WTC11 (cell line): ENCODE measurements at places on chromosomes 2 and 18.

DNA sequence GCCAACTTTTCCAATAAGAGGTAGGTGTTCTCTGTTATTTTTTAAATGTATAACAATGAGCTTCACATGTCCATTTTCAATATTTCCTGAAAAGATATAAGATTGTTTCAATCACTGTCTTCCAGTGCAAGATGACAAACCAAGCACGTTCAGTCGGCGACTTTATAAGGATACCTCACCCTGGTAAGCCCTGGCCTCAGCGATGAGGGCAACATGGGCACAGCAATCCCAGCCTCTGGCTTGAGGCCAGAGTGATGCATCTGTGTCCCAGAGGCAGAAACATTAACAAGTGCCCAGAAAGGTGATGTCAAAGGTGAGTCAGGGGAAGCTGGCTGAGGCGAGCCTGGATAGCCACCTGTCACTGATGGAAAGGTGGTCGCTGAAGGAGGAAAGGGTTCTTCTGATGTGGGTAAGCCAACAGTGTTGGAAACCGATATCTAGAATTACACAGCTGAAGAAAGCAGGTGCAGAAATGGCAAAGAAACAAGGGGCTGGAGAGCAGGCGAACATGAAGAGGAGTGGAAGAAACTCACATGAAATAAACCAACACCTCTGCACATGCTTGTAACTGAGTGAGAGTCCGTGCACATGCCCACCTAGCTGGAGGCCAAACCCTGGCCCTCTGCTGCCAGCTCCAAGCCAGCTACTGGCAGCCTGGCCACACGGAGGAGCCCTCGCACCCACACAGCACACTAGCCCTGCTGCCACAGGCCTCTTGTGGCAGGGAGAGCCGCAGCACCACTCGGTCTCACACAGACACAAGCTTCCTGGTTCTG is 65.5 kb downstream of the FBXO15 start:
- peak; percentile 74 for DNase-seq

- DNase-seq, result no peak
Observed at GRCh38 chr2:205773989-205774388, 91.7 kb downstream of the NRP2 start.

- DNase-seq, result no peak
Observed at GRCh38 chr2:101121174-101121573, 30.0 kb downstream of the TBC1D8 start.

- DNase-seq, result no peak
Observed at GRCh38 chr2:218328294-218328693, 28.4 kb upstream of the CATIP start.

GRCh38 chr18:56890632-56891031 is 239.5 kb downstream of the WDR7 start:
- DNase-seq, result no peak

GRCh38 chr18:27363872-27364271 is 178.8 kb upstream of the CHST9 start:
- no peak for DNase-seq

DNA sequence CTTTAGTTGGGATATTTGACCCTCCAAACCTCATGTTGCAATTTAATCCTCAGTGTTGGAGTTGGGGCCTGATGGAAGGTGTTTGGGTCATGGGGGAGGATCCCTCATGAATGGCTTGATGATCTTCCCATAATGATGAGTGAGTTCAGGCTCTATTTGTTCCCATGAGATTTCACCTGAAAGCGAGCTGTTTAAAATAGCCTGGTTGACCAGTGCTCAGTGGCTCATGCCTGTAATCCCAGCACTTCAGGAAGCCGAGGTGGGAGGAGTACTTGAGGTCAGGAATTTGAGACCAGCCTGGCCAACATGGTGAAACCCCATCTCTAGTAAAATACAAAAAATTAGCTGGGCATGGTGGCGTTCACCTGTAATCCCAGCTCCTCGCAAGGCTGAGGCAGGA is 14.9 kb upstream of the PSME4 start:
- no peak for DNase-seq

DNA sequence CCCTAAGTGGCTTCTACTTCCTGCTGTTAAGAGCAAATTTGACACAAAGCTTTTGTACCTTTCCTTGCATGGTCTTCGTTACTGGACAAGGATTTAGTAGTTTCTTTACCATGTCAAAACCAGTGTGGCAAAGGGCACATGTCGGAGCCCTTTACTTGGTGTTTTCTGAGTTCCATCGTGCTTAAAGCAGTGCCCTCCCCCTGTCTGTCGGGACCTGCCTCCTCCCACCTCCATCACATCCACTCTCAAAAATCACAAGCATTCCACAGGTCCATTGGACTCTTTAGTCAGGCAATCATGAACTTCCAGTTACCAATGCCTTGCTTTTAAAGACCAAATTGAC is 763 bp downstream of the CCDC141 start:
- no peak for DNase-seq

- no peak for DNase-seq
Observed at GRCh38 chr18:58104096-58104495, 60.1 kb downstream of the NEDD4L start.

DNA sequence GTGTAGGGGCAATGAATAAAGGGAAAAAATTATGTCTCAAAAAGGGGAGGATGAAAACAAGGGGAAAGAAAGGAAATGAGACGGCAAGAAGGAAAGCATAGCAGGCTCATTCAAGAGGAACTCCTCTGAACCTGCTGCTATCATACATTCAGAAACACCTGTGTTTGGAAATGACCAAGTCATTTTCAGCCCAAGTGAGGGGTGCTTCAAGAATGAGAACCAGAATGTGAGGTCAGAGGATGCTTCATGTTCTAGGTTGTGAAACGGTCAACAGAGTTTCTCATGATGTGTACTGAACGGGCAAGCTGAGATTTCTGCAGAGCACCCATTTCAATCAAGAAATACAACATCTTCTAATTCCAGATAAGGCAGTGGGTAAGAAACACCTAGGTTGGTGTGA is 1367.2 kb upstream of the CELF4 start:
- no peak for DNase-seq

GRCh38 chr2:69701100-69701945 is 40.6 kb upstream of the ANXA4 start:
- no peak for DNase-seq

DNA sequence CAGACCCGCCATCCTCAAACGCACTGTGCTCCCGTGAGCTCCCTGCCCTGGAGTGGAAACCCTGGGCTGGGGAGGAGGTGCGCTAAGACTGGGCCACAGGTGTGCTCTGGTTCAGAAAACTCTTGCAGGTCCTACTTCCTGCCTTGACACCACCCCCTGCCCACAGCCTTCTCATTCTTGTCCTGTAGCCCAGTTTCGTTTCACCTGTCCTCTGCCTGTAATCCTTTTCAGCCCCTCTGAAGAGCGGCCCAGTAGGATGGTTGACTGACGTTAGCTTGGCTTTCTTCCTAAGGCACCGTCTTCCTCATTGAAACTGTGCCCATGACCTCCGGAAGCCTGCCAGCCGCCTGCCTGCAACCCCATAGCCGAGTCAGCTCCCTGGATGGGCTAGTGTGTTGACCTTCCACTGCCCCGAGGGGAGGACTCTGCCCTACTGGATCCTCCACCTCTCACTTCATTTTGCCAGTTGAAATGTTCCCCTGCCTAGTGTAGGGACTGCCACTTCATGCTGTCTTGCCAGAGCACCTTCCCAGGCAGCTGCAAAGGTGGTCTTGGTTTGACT is 116.9 kb downstream of the AGAP1 start:
- DNase-seq, result no peak

- DNase-seq, result peak; percentile 92
Observed at GRCh38 chr2:44802777-44803424, 138.6 kb upstream of the SIX3 start.

- DNase-seq, result no peak
Observed at GRCh38 chr18:36315736-36316135, 18.2 kb downstream of the FHOD3 start.

- DNase-seq, result no peak
Observed at GRCh38 chr2:46977899-46978298, 62.3 kb upstream of the MCFD2 start.

- DNase-seq, result no peak
Observed at GRCh38 chr2:45382744-45383143, 228.3 kb downstream of the SRBD1 start.

GRCh38 chr18:38602341-38602740 is 1036.7 kb upstream of the CELF4 start:
- DNase-seq, result no peak

DNA sequence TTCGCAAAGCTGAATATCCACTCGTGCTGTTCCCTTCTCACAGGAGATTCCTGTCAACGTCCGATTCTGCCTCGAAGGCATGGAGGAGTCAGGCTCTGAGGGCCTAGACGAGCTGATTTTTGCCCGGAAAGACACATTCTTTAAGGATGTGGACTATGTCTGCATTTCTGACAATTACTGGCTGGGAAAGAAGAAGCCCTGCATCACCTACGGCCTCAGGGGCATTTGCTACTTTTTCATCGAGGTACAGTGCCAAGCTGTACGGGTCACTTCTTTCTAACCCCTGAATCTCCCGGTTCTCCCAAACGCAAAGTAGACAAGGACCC is 14.6 kb downstream of the CNDP2 start:
- DNase-seq, result no peak

GRCh38 chr2:180359522-180360282 is 352.6 kb upstream of the CWC22 start:
- DNase-seq, result no peak

DNA sequence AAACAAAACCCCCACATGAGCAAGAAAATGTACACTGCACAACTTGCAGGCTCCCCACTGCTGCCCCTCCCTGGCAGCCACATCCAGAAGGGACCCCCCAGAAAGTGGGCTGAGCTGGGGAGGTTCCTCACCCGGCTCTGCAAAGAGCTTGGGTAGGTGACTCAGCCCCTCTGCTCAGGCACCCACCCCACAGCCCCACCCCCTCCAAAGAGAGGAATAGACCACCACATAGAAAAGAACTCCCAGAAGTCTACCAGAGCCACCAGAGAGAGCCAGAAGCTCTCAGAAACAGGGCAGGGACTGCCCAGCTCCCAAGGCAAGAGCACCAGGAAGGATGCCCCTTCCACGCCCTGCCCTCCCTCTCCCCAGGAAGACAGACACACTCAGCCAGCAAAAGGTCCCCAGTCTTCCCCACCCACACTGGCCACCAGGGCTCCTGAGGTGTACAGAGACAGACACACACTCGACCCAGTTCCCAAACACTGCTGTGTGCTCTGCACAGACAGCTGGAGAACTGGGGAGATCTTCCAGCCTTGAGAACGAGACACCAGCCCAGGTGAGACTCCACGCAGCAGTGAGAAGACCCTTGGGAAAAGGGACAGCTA is 28.2 kb downstream of the BIN1 start:
- DNase-seq, result no peak

- no peak for DNase-seq
Observed at GRCh38 chr2:117723483-117723882, 91.0 kb upstream of the DDX18 start.

DNA sequence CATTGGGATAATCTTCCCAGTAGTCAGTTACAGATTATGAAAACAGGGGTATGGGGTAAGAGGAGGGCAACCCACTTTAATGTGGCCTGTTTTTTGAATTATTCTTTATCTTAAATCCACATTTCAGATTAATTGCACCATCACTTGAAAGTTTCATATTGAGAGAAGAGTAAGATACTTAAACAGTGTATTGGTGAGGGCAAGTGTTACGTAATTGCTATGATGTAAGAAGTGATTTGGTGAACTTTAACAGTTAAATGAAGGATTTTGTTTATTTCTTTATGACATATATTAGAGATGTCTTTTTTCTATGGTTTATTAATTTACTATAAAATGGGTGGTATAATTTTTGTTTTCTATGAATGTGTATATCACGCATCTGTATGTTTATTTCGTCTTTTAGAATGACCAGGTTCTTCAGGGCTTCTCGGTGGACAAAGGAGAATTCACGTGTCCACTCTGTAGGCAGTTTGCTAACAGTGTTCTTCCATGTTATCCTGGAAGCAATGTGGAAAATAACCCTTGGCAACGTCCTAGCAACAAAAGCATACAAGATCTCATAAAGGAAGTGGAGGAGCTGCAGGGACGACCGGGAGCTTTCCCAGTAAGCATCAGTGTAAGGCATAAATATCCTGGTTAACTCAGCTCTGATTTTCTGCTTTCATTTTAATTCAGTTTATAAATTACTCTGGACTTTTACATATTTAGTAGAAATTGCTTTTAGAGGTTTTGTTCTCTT is 171.2 kb upstream of the MYO3B start:
- DNase-seq, result no peak

- no peak for DNase-seq
Observed at GRCh38 chr18:6215888-6216287, 198.8 kb downstream of the L3MBTL4 start.

DNA sequence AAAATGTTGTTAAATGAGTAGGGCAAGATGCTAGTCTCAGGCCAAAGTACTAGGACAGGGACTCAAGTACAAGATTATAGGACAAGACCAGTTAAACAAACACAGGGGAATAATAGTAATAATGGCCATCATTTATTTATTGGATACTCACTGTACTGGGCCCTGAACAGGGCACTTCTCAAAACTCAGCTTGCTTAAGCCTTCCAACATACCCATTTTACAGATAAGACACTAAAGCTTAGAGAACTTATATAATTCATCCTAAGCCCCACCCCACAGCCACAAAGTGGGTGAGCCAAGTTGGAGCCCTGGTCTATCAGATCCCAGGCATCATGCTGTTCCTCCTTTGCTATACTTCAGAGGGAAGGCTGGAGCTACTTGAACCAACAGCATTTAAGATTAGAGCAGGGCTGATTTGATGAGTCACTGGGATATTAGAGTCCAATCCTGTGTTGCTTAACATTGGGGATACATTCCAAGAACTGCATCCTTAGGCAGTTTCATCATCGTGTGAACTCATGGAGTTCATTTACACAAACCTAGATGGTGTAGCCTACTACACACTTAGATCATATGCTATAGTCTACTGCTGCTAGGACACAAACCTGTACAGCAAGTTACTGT is 153.6 kb downstream of the MTCL1 start:
- DNase-seq, result no peak

- DNase-seq, result no peak
Observed at GRCh38 chr2:66929632-66930338, 467.3 kb upstream of the ETAA1 start.

- no peak for DNase-seq
Observed at GRCh38 chr2:26345283-26345544, 729 bp upstream of the SELENOI start.

DNA sequence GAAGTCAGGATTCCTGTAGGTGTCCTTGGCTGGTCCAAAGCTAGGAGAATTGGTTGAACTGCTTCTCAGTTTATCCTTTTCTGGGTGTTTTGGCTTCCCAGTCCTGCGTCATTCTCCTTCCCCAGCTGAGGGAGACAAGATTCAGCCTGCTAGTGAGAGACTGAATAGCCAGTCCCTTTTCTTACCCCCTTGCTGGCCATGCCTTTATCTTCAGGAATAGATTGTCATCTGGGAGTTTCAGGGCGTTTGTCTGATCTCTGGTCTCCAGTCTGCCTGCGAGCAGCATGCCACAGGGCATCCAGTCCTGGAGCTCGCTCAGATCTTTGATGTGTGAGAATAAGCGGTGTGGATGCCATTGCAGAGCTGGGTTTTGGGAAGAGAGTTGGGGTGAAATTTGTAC is 5.8 kb downstream of the MYO1B start:
- DNase-seq, result no peak

- no peak for DNase-seq
Observed at GRCh38 chr2:160343404-160343803, 143.3 kb upstream of the ITGB6 start.
